ENCODE measurements at places on chromosomes 1 and 21.

- no peak for DNase-seq
Observed at GRCh38 chr1:10155087-10155712, 55.2 kb upstream of the KIF1B start.

DNA sequence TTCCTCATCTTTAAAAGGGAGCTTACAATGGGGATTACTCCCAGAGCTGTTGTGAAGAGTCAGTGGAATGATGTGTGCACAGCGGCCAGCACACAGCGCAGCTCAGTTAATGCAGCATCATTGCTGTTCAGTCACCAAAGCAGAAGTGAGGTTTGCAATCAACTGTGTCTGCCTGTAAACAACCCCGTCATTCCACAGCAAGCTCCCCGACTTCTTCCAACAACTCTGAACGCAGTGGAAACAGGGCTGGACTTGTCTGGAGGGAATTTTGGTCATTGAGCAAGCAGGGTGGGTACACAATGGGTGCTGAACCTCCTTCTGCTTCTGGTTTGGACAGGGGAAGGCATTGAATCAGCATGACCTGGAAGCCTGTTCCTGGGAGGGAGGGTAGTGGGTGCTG is 347.4 kb downstream of the PTPRU start:
- no peak for DNase-seq

- no peak for DNase-seq
Observed at GRCh38 chr1:27029517-27029916, 16.9 kb upstream of the TENT5B start.

GRCh38 chr1:211485480-211485857 is 6.5 kb downstream of the RD3 start:
- DNase-seq: no peak

DNA sequence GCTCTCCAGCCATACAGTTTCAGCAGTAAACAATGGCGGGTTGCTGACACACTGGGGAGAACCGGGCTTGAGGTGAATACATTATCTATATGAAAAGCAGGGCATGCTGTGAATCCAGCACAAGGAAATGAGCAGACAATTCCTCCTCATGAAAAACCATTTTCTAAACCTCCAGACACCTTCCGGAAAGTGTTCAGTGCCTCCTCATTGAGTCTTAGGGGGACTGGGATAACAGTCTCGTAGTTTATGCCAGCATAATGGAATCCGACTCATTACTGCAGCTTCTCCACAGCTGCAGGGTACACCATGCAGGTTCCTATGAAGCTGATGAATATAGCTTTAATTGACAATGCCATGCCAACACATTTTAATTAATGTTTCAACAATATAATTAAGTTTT is 284.1 kb downstream of the BACH1 start:
- no peak for DNase-seq

- peak; percentile 76 for DNase-seq
Observed at GRCh38 chr1:198212675-198213074, 55.9 kb downstream of the NEK7 start.

DNA sequence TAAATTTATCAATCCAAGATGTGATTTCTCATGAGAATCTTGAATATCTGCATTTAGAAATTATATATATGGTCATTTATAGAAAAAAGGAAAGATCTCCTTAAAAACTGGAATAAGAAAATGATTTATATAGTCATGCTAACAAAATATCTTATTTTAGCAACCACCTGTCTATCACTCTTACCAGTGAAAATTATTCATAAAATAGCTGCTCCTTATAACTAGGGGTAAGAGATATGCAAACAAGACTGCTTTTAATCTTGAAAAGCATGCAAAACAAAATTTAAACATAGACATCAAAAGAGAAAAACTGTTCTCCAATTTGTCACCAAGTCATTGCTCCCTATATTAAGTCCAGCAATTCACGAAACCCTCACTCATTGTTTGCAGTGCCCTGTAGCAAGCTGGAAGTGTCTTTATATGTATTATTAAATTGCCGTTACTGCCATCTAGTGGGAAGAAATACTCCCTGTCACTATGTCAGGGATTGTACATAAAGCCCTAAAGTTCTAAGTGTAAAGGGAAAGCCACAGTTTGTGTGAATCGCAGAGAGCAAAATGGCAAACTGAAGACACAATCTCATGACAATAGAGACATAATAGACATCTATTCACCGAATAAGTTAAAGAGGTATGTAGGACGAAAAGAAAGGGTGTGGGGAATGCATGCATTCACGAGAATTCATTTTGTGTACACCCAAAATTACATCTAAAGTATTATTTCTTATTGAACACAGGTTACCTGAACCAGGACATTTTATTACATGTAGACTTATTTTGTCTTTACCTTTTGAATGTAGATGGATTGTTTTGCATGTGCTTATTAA is 600.5 kb downstream of the USP25 start:
- DNase-seq: peak; percentile 44

DNA sequence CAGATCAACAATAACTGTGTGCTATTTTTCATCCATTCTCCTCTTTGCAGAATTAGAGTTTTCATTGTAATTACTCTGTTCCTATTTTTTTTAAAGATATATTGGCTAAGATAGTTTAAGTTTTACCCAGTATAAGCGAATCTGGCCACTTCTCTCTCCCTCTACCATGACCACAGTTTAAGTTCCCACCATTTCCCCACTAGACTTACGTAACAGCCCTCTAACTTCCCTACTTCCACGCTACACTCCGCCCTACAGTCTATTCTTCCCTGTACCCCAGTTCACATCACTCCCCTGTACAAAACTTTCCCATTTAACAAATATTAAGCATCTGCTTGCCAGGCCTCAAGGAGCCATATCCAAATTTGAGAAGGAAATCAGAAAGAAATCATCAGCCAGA is 16.5 kb downstream of the CTSK start:
- DNase-seq: no peak

DNA sequence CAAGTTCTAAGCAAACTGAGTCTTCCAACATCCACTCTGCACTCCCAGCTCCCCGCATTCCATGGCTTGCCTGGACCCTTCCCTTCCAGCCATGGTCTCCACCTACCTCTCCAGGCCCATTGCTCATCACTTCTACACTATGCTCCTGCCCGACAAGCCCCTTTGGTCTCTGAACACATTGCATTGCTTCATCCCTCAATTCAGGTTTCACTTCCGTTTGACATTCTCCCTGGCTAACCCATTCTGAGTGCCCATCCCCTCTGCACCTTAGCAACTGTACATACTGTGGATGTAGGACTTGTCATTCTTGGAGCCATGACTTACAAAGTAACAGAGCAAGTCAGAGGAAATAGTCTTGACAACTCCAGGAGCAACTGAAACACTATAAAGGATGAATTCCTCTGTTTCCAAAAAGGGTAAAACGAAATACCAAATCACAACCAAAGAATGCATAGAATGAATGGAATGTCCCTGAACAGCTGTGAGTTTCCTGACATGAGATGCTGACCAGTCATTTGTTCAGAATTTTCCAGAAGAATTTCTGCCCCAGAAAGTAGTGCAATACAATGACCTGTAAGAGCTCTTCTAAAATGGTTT is 66.7 kb downstream of the KCNJ6 start:
- peak; percentile 66 for DNase-seq

DNA sequence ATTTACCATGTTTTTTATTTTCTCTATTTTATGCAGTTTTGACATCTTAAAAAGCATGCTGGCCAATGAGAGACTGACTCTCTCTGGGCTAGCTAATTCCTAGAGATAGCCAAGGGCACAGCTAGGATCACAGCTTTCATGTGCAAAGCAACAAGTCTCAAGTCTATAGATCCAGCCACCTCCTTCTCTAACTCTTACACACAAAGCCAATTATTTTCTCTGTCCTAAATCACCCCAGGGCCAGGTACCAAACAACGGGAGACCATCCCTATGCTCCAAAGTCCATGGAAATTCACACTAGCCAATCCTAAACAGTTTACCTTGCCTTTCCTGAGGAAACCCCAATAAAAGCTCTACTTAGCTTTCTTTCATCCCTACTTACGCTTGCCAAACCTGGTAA is 38.0 kb downstream of the ARHGAP29 start:
- no peak for DNase-seq

DNA sequence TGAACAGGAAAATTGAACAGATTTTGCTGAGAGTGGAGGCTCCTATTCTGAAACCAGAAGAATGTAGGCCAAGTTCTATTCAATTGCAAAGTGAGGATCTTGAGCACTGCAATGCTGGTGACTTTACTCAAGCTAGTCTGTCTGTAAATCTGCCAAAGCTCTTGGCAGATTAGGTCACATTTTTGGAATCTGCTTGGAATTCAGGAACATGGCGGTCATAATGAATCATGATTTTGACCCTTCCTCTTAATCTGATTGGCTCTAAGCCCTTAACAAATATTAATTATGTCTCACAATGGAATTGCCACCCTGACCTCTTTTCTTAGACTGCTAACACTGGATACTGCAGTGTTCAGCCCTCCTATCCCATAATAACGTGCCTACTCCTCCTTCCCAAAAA is 7.2 kb upstream of the GNG12 start:
- peak; percentile 69 for DNase-seq

DNA sequence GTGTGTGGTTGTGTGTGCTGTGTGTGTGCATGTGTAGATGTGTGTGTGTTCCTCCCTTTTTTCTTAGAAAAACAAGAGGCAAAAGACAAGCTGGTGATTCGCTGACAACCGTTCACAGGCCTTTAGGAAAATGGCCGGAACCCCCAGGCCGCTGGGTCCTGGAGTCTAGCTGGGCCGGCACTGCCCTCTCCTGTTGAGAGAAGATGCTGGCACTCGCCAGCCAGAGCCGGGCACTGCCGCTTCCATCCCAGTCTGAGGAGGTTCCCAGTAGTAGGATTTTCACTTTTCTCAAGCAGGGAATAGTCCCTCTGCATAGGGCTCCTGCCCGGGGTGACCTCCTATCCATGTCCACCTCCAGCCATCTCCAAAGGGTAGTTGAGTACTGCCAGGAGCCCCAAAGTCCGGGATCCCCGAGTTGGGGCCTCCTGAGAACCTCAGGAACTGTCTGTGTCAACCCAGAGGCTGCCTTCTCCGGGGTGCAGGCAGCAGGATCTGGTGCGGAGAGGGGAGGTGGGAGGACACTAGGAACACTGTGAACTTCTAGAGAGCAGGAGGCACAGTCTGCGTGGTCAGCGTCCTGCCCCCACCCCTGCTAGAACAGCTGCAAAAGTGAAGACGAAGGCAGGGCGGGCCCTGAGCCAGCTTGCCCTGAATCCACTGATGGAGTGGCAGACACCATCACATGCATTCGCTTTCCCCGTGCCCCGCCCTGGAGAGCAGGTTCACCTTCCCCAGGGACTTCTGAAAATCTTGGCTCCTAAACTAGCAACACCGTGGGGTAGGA is 44.1 kb upstream of the ARHGEF16 start:
- no peak for DNase-seq
